ENCODE measurements at places on chromosomes 5 and 9.

DNA sequence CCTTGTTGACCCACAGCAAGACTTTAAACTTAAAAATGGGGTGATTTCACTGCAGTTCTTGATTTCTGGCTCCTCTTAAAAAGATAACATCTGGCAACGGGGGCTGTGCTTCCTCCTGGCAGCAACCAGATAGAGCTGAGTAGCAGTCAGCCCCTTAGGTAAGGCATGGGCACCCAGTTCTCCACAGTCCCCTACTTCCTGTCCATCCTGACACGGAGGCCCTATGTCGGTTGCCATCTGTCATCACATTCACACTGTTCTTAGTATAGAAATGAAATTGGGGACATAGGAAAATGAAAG lies 11.7 kb downstream of the CD74 start:
- no peak for ATAC-seq

- ATAC-seq = no peak
These were observed 73.4 kb downstream of the PHF2 start for GRCh38 chr9:93649610-93650261.

- ATAC-seq = no peak
These were observed 216.1 kb downstream of the MEF2C start for GRCh38 chr5:88666761-88667495.

GRCh38 chr9:26870292-26870691 lies 22.3 kb downstream of the CAAP1 start:
- ATAC-seq = no peak

DNA sequence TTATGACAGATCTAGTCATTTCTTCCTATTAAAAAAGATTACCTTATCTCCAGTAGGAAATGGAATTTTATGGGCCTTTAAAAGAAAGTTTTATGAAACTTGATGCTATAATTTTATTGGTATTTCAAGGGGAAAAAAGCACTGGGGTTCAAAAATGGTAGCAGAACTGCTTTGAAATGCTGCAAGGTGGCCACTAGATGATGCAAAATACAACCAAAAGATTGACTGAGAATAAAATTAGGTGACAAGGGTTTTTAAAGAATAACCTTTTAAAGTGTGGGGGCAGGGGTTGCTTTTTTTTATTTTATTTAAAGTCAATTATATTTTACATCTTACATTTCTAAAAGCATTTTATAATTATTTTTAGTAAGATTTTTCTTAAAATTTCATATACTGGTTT lies 61.7 kb downstream of the KLF9 start:
- no peak for ATAC-seq

GRCh38 chr5:54295651-54296276 lies 14.6 kb downstream of the ARL15 start:
- ATAC-seq = no peak

GRCh38 chr5:85998656-85999055 lies 619.1 kb upstream of the COX7C start:
- no peak for ATAC-seq

- no peak for ATAC-seq
These were observed 87.5 kb upstream of the FBXW11 start for GRCh38 chr5:172093965-172094364.

DNA sequence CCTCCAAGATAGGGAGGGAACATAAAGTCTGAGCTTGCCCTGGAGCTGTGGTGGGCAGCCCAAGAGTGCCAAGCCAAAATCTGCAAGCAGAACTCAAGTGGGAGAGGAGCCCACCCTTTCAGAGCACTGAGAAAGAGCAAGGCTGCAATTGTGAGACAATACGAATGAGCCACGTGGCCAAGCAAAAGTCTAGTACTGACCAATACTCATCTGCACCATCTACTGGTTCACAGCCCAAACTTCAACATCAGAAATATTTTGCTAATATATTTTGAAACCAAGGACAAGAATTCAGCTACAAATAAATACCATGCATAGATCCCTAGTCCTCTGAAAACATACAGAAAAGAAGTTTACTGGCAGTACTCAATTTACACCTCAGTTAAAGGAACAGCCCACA lies 696.2 kb upstream of the COX7C start:
- ATAC-seq = no peak

GRCh38 chr9:132673355-132673754 lies 3.1 kb downstream of the GTF3C4 start:
- ATAC-seq = peak; percentile 3

- ATAC-seq = no peak
These were observed 15.9 kb downstream of the DAP start for GRCh38 chr5:10745133-10745532.

GRCh38 chr5:167702014-167702413 lies 589.4 kb upstream of the WWC1 start:
- no peak for ATAC-seq

DNA sequence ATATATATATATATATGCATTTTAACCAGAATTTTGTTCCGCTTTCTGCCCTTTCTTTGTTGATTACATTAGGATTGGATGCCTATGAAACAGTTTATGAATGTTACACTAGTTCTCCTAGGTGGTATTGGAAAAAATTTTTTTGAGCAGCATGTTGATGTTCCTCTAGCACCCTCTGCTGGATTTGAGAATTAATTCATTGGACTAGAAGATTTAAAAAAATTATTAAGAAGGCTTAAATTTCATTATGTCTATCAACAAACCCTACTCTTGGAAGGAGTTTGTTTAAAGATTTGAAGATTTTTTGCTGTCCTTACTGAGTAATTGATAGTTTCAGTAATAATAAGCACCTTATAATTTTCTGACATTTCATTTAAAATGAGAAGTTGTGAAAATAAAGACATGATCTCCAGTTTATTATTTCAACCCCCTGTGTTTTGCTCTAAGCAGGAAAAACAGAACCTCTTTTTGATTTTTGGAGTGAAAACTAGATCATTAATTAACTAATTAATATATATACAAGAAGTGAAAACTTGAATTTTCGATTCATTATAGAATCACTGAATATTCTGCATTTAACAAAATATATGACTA lies 89.6 kb downstream of the CCDC171 start:
- no peak for ATAC-seq

- no peak for ATAC-seq
These were observed 5.8 kb upstream of the NUP214 start for GRCh38 chr9:131119600-131119999.

DNA sequence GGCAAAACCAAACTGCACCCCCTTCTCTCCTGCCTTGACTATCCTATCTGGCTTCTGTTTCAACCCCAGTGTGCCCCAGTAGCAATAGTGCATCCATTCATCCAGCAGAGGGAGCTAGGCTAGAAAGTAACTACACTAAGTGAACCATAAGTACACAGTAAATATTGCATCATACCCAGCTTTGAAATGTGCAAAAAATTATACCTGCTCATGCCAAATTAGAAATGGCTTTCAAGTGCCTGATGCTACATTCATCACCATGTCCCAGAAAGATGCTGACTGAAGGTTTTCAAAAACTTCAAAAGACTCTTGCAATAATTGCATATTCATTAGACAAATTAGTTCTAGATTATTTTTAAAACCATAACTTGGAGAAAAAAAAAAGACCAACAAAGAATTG lies 153.5 kb downstream of the PRELID2 start:
- ATAC-seq = peak; percentile 57

DNA sequence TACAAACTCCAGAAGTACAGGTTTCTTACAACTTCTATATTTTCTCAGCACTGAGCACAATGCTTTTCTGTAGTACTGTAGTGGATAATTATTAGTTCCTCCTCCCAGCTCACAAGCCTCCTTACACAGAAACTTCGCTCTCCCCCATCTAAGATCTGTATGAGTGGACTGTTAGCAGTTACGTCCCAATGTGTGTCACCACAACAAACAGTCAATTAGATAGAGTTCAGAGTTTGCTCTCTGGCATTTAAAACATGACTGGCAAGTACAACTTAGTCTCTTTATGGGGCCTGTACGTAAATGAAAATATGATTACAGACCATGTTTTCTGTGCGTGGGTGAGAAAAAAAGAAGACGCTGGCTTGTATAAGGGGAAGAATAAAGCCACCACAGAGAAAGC lies 631.4 kb upstream of the DMAC1 start:
- ATAC-seq = peak; percentile 11

DNA sequence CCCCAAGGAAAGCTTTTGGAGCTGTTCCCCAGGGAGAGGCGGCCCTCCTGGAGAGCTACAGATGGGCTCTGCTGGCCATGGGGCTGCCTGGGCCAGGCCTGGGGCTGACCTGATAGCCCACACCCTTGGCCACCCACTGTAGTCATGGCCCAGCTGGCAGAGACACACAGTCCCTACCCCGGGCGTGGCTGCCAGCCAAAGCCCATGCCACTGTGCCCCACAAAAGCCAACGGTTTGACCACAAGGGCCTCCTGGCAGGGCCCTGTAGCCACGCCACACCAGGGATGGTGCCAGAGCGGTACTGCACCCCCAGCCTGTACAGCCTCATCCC lies 15.2 kb downstream of the NACC2 start:
- no peak for ATAC-seq

All from activated CD4-positive, CD25-positive, alpha-beta regulatory T cell treated with anti-CD3 and anti-CD28 coated beads, Interleukin-2, amount 50 U/mL, for 24 hours (primary cell).